ENCODE measurements at places on chromosomes 3 and 15.

DNA sequence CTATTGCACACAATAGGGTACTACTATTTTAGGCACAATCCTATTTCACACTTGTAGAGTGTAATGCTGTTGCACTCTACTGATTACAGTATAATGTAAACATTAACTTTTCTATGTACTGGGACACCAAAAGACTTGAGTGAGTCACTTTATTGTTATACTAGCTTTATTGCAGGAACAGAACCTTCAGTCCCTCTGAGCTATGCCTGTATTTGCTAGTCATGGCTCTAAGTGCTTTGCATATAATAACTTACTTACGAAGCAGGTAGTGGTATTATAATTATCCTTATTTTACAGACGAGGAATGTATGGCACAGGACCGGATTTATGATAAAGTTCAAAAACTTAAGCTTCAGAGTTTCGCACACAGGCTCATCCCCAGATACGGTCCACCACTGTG is 106.6 kb upstream of the SLC6A6 start:
- DNase-seq, result no peak

DNA sequence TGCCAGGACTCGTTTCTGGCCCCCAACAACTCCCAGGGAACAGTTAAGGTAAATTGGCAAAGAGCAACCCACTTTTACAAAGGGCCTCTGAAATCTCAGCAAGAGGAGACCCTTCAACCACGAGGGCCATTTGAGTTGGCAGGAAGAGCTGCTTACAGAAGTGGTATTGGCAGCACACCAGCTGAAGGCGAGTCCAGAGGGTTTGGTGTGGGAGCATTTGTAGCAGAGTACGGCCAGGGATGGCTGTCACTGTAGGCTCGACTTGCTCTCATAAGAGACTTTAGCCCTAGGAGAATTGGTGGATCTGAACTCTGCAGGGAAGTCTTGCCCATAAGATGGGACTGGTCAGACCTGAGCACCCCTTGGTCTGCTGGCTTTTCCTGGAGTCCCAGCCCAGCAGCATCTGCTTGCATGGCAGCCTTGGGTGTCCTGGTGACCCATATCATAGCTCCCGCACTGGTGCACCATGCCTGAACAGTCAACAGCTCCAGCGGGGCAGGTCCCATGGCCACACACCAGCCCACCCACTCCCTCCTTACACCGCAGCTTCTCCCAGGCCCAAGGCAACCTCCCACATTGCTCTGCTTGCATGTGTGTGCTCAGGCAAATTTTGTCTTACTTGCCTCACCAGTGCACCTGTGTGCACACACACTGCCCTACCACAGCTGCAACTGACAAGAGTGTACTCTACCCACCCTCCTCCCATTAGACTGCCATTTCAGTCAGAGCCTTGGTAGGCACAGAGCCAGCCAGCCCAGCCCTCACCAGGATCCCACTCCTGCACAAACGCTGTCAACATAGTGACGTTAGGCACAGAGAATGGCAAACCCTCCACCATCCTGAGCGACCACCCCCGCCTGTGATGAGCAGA is 861.6 kb upstream of the DPPA4 start:
- no peak for DNase-seq

DNA sequence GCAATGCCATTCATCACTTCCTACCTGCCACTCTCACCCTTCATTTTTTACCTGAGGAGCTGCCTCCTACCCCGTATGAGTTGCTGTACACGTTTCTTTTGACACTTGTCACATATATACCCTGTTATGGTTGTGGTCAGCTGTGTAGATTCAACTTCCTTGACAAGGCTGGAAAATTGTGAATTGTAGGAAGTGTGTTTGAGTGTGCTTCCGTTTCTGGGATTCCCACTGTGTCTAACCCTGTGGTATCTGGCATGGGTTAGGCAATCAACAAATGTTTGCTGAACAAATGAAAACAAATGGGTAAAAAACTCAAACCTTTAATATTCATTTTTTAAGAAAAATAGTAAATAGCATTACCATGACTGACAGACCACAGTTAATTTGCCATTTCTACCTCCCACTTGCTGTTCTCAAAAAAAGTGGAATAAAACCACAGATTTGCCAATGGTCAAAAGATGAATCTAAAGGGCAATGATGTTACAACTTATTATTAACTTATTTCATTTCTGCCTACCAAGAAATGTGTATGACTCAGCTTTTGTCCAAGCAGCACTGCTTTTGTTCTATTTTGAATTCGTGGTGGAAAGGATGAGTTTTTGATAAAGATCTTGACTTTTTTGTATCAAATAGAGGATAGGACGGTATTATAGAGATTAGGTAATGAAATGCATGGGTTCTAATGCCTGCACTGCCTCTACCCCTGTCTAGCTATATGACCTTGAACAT is 404.6 kb downstream of the LPP start:
- DNase-seq, result no peak

DNA sequence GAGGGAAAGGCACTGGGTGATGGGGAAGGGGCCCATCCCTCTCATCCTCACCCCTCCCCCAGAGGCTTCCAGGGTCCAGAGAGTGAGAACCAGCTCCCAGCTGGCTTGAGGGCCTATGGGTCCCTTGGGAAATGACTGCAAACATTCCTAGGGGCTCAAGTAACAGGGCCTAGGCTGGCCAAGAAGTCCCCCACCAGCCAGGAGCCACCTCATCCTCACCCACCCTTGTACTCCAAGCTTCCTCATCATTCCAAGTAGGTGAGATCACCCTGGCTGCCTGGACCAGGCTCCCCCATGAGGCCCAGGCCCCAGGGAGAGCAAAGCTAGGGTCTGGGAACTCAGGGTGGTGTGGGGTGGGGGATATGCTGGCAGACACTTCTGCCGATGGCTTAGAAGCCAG is 14.8 kb downstream of the LOXL1 start:
- DNase-seq, result no peak

GRCh38 chr3:136543385-136543784 is 208.8 kb downstream of the STAG1 start:
- DNase-seq, result no peak

GRCh38 chr3:30655187-30655812 is 48.9 kb downstream of the TGFBR2 start:
- no peak for DNase-seq

GRCh38 chr3:153469162-153469561 is 307.1 kb downstream of the RAP2B start:
- no peak for DNase-seq

GRCh38 chr15:34952481-34952880 is 17.1 kb downstream of the AQR start:
- no peak for DNase-seq

- DNase-seq, result no peak
Measured at GRCh38 chr3:141651409-141651808, 86.7 kb upstream of the RNF7 start.

DNA sequence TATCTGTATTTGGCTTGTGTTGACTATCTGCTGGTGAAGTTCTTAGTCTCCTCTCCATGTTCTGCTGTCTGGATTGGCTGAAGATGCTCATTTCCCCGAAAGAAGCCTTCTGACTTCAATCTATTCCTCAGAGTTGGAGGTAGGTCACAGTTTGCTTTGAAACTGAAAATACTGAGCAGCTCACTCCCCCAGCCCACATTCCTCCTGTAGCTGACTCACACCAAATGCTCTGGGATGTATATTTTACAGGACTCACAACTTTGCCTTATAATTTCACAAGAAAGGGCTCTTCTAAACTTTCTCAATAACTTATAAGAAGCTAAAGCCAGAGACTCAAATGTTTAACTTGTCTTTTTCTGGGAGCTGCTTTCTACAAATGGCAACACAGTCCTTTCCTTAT is 36.3 kb upstream of the SNX4 start:
- DNase-seq, result no peak

DNA sequence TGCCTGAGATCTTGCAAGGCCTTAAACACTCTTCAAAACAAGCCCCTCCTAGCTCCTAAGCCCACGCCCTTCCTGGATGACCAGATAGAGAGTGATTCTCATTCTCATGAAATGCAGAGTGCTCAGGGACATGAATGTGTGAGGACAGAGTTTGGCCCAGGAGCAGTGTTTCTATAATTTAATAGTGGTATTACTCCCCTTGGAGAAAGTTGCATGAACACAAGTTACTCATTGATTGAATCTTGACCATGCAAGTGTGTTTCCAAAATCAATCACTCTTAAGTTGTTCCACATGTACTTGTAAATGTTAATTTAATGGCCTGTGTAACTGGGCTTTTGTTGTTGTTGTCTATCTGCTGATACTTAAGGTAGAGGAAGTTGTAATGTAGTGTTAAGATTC is 181.6 kb downstream of the ADAMTSL3 start:
- DNase-seq, result no peak

DNA sequence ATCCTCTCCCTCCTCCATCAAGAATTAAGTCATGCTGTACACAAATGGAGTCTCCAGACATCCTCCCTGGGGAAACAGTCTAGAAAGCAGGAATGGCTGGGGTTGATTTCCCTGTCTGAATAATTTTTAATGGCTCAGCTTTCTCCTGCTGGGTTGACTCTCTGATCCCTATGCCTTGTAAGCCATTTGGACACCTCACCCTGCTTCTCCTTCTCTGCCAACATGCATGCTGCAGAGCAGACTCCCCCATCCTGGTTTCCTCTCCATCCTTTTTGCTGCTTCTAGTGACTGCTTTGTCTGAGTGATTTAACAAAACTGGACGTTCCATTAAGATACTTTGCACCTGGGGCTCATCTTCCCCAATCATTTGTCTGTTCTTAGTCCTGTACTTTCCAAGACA is 22.2 kb downstream of the SV2B start:
- no peak for DNase-seq

DNA sequence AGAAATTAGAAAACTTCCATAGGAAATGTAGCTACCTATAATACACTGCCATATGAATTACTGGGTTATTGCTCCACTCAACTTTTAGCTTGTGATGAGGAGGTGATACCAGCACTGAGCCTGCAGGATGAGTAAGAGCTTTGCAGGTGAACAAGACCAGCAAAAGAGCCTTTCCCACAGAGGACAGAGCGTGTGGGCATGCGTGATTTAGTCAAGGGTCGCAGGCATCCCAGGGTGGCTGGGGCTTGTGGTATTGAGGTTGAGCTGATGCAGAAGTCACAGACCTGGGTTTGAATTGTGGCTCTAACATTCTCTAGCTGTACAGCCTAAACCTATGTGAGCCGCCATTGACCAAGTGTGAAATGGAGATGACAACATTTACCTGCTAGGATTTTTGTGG is 5.6 kb downstream of the NRROS start:
- no peak for DNase-seq

- DNase-seq, result no peak
Measured at GRCh38 chr3:10333349-10333650, 12.4 kb upstream of the SEC13 start.

- DNase-seq, result no peak
Measured at GRCh38 chr3:77919244-77919643, 879.3 kb downstream of the ROBO2 start.

DNA sequence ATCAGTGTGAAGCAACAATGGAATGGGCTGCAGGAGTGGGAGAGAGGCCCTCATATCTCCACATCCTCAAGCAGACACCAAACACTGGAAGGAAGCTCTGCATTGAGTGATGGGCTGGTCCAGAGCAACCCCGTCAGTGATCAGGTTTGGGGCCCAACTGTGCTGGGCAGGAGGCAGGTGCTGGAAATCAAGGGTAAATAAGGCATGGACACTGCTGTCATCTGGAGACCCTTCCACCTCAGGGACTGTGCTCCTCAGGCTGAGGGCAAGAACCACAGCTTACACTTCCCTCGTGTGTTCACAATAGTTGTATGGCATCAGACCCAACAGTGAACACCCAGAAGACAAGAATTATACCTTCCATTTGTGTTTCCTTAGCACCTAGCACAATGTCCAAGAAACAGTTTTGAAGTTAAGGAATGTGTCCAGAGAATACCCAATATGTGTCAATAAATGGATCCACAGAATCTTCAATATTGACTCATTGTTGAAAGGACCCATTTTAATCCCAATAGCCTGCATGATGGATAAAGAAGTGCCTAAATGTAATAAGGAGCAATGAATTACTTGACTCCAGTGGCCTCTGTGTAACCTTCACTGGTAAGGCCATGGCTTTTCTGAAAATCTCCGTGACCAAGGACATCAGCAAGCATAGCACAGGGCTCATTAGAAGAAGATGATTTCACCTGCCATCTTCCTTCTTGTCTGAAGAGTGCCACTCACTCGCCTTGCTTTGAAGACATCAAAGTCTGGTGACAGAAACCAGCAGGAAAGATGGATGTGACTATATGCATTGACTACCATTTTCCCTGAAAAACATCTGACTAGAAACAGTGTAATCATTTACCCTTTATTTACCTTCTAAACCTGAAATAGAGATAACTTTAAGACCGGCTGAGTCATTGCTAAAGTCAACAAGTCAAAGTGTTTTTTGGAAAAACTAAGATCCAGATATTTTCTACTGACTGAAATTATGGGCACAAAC is 7.0 kb upstream of the AHSG start:
- DNase-seq, result no peak

DNA sequence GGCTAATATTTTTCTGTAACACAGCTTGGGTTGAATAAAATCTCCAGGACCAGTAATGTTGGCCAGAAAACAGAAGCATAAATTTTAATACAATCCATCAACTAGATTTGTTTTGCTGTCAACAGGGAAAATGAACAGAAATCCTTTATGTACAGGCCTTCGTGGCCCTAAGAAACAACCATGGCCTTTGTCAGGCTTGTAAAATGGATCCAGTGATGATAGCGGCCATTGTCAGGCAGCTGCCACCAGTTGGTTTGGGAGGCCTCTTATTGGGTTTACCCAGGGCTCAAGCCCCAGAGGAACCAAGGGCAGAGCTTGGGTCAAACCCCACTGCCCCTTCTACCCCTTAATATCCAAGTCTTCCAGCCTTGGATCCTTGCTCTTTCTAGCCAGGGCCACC is 5.6 kb upstream of the FYCO1 start:
- DNase-seq, result no peak

DNA sequence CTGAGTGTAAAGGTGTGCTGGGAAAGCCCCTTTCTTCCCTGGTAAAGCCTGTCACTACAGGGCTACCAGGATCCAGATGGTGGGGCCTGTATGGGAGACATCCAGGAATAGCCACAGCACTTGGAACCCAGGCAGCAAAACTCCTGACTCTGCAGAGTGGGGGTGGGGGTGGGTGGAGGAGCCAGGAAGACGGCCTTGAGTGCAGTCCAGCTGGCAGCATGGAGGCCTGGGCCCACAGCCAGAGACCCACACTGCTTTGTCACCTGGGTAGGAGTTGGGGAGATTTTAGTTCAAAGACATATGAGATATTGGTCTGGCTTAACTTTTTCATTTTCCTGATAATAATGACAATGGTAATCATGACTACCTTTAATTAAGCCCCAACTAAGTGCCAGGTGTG is 116.7 kb upstream of the MRPS22 start:
- no peak for DNase-seq

GRCh38 chr3:133532951-133533350 is 40.5 kb upstream of the CDV3 start:
- DNase-seq, result no peak

All from occipital lobe (tissue), 3 donors.